Stimulated activated CD4-positive, alpha-beta T cell treated with anti-CD3 and anti-CD28 coated beads, Interleukin-12 subunit alpha, Interleukin-12 subunit beta, amount 100 ng/mL, for 4 hours (primary cell): ENCODE measurements at places on chromosomes 2 and 18.

- DNase-seq = no peak
Measured at GRCh38 chr2:110900191-110900590, 167.8 kb downstream of the ACOXL start.

GRCh38 chr18:22552254-22552653 lies 134.5 kb upstream of the CTAGE1 start:
- DNase-seq = no peak

GRCh38 chr2:105518897-105519296 lies 120.0 kb upstream of the FHL2 start:
- DNase-seq = no peak

DNA sequence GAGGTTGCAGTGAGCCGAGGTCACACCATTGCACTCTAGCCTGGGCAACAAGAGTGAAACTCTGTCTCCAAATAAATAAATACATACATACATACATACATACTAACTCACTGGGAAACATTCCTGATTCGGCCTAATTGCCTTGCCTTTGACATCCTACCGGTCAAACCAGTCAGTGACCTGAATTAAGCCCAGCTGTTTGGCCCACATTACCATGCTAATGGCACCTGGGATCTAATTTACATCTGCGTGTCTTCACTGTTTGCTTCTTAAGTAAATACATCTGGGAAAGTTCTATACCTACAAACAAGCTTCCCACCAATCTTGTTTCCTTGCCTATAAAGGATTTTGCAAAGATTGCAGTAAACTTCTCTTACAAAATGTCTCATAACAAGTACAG lies 230.2 kb upstream of the ZC3H15 start:
- no peak for DNase-seq

GRCh38 chr2:105085525-105085924 lies 47.7 kb downstream of the MRPS9 start:
- no peak for DNase-seq

DNA sequence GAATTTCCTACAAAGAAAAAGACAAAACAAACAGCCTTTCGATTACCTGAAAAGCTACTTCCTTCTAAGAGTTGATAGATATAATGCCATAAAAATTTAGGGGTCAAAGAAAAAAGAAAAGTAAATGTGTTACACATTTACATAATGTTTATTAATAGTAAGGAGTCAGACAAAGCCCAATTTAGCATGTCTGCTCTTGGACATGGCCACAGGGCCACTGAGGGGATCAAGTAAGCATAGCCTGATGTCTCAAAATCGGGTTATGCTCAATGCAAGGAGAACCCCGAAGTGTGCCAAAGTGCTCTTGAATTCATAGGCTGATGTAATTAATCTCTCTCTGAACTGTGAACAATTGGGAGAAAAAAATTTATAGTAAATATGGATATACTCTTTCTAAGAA lies 61.6 kb downstream of the RTN4 start:
- DNase-seq = no peak

GRCh38 chr2:120246546-120247300 lies 5.9 kb upstream of the RALB start:
- no peak for DNase-seq

- no peak for DNase-seq
Measured at GRCh38 chr2:120699292-120699691, 36.4 kb upstream of the GLI2 start.

GRCh38 chr2:120400551-120400950 lies 54.6 kb downstream of the INHBB start:
- no peak for DNase-seq

- no peak for DNase-seq
Measured at GRCh38 chr2:191274413-191274815, 29.2 kb downstream of the MYO1B start.

- DNase-seq = no peak
Measured at GRCh38 chr2:106932644-106933043, 46.7 kb upstream of the ST6GAL2 start.

DNA sequence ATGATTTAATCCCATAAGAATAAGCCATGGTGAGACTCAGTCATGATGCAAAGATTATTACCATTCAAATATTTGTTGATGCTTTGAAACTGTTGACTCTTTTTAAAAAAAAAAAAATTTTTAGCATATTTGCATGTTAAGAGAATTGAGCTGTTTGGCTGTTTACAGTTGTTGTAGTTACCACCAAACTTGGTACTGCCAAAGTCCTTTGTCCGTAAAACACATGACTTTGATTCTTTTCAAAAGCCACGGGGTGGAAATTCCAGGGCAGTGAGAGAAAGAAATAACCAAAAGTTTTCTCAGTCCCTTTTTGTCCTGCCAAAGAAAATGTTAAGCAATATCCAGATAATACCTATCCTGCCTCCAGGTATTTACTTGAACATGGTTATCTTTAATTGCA lies 474.8 kb downstream of the METTL4 start:
- DNase-seq = no peak

DNA sequence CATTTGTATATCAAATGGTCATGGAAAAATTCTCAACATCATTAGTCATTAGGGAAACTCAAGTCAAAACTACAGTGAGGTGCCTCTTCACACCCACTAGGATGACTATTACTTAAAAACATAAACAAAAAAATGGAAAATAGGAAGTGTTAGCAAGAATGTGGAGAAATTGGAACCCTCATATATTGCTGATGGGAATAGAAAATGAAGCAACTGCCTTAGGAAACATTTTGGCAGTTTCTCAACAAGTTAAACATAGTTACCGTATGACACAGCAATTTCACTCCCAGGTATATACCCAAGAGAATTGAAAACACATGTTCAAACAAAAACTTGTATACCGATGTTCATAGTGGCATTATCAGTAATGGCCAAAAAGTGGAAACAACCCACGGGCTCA lies 18.1 kb upstream of the CYP26B1 start:
- DNase-seq = no peak

GRCh38 chr2:224958462-224958857 lies 83.8 kb downstream of the DOCK10 start:
- DNase-seq = no peak

- DNase-seq = no peak
Measured at GRCh38 chr2:215946586-215946985, 66.8 kb downstream of the MREG start.

DNA sequence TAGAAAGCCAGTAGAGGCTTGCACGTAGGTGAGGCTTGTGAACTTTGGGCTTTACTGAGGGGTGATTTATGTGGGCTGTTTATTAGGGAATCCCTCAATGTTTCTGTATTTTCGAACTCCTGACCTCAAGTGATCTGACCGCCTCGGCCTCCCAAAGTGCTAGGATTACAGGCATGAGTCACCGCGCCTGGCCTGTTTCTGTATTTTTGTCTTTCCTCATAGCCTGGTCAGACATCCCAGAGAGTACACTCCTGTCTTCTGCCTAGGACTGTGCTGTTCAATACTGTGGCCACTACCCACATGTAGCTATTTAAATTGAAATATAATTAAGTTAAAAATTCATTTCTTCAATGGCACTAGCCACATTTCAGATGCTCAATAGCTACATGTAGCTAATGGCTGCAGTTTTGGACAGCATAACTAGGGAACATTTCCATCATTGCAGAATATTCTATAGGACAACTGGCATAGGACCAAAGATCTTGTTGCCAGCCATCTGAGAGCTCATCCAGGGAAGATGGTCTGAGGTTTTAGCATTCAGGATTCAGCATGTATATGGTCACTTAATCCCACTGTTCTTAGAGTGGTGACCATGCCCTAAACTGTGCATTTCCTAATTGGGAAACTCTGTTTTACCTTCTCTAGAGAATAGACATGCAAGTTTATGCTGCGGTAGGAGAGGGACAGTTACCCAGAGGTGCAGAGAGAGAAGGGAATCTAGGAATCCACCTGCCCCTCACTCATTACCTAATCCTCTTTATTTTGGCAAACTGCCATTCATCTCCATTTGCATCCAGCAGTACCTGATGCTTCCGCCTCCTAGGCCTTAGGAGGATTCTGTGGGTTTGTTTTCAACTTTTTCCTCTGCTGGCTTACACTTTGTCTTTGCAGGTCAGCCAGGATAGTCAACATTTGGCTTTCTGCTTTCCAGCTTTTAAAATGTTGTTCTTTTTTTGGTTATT lies 64.4 kb downstream of the LCLAT1 start:
- no peak for DNase-seq

DNA sequence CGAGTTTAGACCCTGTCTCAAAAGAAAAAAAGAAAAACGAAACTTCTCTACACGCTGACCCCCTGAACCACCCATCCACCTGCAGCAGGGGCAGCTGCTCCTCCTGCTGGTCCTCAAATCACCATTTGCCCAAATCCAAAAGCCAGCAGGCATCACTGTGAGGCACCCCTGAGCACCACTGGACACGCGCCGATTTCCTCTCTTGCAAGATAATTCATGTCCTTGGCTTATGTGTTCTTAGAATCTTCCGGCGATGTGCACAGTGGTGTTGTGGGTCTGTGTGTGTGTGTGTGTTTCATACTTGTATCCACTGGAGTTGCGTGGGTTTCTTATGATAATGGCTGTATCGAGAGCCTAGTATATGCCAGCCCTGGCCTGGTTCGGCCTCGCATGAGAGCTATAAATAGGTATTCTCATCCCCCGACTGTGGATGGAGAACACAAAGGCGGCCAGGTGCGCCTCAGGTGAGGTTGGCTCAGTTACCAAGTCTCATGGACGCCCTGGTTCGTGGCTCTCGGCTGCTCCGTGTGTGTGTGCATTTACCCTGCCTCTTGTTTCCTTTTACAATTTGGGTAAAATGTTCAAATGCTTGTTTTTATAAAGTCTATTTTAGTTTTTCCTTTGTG lies 235.5 kb downstream of the HDAC4 start:
- DNase-seq = no peak

DNA sequence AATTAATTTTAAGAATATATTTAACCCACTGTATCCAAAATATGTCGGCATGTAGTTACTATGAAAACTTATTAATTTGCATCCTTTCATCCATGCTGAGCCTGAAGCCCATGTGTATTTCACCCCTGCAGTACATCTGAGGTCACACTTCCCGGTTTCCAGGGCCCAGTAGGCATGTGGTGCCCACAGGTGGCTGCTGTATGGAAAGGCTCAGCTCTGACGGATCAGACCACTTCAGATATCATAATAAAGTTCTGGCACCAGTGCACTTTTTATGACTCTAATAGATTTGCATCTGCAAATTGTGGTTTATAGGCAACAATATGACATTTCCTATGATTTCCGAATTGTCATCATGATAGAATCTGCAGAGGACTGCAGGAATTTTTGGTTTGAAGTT lies 22.5 kb downstream of the SH3RF3 start:
- no peak for DNase-seq

DNA sequence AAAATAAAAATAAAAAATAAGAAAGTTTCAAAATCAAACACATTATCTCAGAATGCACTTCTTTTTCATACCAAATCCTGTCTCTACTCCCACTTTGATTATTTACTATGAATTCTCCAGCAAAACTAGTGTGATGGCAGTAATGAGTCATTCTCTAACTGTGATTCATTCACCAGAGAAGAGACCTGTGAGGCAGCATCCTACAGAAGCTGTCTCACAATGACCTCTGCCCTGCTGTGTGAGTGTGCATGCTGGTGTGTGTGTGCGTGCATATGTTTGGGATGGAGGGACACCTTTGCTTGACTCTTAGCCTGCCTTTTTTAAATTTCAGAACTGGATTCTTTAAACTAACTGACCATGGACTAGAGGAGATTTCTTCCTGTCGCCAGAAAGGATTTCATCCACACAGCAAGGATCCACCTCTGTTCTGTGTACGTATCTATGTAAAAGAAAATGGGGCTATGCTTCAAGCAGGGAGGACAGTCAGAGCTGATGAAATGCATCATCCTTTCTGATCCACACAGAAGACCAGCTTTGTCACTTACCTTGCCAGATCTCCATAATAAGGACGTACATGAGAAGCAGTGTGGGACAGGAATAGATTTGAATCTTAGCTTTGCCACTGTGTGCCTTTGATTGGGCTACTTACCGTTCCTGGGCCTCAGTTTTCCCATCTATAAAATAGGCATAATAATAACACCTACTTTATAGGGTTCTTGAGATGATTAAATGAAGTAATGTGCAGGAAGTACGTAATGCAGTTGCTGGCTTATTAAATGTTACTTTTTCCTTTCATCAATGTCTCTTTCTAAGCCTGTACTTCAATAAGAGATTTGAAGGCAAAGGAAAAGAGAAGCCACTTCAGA lies 31.2 kb downstream of the STAMBP start:
- peak; percentile 17 for DNase-seq

- DNase-seq = no peak
Measured at GRCh38 chr2:189265696-189266320, 86.2 kb upstream of the COL5A2 start.

- DNase-seq = no peak
Measured at GRCh38 chr2:38154395-38154794, 78.4 kb upstream of the CYP1B1 start.

- no peak for DNase-seq
Measured at GRCh38 chr2:54629914-54630857, 93.3 kb upstream of the EML6 start.

GRCh38 chr2:206311026-206311425 lies 36.6 kb downstream of the ZDBF2 start:
- no peak for DNase-seq

- no peak for DNase-seq
Measured at GRCh38 chr2:241951316-241951700, 81.8 kb downstream of the RTP5 start.

GRCh38 chr18:59437851-59438569 lies 78.9 kb upstream of the LMAN1 start:
- no peak for DNase-seq

DNA sequence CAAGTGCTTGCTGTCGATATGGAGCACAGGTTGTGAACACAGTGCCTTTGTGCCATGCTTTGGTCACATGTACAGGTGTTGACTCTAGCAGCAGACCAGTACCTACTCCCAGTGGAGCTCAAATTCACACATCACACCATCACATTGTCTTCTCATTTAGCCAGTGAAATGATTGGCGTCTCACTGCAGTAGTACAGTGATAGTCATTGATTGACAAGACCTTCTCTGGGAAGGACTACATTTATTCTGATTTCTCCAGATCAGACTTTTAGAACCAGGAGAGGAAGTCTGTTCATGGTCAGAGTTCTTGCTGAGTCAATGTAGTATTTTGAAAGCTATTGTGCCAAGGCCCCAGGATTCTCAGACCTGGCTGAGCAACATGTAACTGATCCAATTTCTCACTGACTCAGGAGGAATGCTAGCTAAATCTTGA lies 75.2 kb downstream of the FMNL2 start:
- no peak for DNase-seq

- no peak for DNase-seq
Measured at GRCh38 chr18:29160170-29160569, 983.2 kb upstream of the CDH2 start.

DNA sequence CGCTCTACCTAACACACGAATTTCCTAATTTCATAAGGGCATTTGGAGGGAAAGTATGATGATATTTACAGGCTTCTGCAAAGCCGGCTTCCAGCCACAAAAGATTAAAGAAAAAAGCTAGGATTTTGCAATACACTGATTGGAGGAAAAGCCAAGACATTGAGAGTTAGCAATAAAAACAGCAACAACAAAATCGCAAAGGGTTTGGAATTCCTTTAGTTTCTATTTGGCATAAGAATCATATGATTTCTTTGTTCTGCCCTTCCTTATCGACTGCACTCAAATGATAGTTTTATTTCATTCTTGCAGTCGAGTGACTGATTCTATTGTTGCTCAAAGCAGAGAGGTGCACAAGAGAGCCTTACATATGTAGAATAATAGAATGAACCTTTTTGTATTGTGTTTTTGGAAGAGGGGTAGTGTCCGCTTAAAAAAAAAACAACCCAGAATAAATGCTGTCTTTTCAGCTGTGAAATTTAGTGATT lies 3.9 kb upstream of the ZNF532 start:
- DNase-seq = no peak
